ENCODE measurements at places on chromosomes 2 and 18.
A peak's percentile ranks its signal among the peaks of the same experiment; 100 is the strongest.

DNA sequence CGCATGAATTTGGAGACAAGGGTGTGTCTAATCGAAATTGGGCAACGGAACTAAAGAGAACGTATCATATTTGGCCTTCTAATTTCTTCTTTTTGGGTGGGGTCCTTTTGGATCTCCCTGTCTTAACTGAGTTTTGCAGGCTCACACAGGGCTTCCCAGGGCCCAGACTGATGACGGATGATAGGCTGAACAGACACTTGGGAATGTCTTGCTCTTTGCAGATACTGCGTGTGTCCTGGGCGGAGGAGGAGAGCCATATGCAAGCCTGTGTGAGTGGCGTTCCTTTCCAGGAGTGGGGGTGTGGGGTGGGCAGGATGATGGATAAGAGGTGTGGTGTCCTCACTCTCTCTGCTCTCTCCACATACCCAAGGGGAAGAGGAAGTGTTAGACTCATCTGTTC, 40.1 kb downstream of the TNP1 start:
- DNase-seq: no peak

- DNase-seq: no peak
Measured at GRCh38 chr2:38098421-38099098, 22.6 kb upstream of the CYP1B1 start.

- DNase-seq: no peak
Measured at GRCh38 chr2:79940364-79940763, 364.2 kb downstream of the LRRTM1 start.

GRCh38 chr2:238785528-238785860, 62.4 kb upstream of the TWIST2 start:
- DNase-seq: no peak

GRCh38 chr2:105294844-105295481, 34.6 kb downstream of the TGFBRAP1 start:
- peak; percentile 14 for DNase-seq

DNA sequence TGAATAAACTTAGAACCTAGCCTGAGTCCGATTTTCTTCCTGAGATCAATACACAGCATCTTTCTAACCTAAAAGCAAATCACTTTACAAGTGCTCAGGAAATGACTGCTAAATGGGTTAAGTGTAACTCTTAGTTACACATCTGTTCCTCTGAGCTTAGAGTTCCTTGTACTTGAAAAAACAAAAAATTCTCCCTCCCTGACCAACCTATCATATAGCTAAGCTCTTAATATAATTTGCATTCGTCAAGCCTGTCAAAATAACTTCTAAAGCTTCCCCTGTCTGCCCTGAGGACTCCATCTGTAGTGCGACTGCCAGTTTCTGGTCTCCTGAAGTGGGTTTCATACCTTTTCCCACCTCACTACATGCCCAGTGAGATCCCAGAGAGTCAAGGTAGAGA, 190.4 kb downstream of the NCK2 start:
- DNase-seq: no peak

DNA sequence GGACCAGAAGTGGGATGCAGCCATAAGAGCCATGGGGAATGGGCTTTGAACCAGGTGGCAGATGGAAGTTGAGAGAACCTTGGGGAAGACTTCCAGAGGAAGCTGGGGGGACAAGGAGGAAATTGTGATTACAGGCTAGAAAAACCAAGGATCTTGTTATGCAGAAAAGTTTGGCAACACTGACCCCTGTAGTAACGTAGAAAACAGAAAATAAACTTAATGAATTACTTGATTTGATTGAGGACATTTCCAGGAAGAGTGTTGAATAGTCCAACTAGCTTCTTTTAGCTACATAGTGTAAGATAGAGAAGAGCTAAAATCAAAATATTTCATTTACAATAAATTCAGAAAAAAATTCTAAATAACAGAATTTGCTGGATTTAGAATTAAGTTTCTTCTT, 91.9 kb upstream of the GPC1 start:
- no peak for DNase-seq

GRCh38 chr18:21049306-21049705, 62.3 kb downstream of the ROCK1 start:
- DNase-seq: no peak

DNA sequence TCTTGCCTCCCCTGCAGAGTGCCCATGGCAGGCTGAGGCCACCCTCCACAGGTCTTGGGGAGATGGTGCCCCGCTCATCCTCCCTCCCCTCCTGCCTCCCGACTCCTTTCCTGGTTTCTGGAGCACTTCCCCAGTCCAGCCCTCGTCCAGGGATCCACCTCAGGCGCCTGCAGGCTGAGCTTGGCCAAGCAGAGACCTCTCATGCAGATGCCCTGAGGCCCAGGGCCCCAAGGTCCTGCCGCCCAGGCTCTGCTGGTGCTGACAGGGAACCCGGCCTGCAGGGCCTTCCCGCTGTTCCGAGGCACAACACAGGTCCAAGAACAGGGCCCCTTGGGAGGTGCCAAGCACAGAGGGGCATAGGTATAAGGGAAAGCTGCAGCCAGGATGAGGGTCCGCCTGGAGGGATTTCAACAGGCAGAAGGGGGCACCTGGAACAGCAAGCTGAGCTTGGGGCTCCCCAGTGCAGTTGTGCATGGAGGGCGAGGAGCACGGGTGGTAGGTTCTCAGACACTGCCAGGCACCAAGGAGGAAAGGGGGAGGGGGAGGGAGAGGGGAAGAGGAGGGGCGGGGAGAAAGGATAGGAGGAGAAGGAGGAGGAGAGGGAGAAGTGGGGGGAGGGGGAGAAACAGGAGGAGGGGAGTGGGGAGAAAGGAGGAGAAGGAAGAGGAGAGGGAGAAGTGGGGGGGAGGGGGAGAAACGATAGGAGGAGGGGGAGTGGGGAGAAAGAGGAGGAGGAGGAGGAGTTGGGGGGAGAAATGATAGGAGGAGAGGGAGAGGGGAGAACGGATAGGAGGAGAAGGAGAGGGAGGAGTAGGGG, 1.2 kb upstream of the ANO7 start:
- no peak for DNase-seq

- no peak for DNase-seq
Measured at GRCh38 chr2:207154556-207155510, 10.9 kb downstream of the KLF7 start.

DNA sequence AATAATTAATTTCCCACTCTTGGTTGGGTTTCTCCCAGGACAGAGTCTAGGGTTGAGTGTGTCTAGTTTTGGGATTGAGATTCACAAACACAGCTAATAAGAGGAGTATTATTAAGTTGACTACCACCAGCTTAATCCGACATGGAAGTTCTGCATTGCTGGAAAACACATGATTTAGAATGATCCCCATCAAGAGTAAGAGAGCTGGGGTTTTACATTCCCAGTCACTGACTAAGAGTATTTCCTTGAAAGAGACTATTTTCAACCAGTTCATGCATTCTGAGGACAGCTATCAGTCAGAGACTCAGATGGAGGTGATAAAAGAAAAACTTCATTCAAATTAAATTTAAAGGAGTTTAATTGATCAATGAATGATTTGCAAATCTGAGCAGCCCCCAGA, 334.6 kb upstream of the LRATD1 start:
- DNase-seq: no peak

DNA sequence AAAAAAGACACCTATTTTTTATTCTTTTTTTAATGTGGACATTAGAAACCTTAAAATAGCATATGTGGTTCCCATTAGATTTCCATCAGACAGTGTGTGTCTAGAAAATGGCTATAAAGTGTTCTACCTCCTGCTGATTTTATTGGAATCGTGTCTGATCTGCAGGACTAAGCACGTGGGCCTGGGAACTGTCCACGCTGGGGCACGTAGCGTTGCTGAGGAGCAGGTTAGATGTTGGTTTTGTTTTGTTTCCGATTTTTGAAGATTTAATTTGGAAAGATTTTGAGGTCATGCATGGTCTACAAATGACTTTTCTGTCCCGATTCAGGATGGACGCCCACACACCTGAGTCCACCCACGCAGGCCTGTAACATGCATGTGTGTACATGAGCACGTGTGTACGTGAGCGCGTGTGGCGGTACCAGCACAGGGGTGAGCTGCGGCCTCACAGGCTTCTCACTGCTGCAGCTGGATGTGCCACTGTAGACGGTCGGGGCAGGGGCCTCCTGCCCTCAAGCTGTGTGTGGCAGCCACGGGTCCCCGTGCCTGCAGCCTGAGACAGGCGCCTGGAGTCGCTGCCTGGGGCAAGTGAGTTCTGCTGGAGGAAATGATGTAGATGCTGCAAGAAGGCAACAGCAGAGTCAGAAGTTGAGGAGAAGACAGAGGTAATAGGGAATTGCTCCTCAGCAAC, 99.7 kb upstream of the CTDP1 start:
- no peak for DNase-seq

GRCh38 chr2:189659734-189660133, 1.5 kb upstream of the ASNSD1 start:
- no peak for DNase-seq

DNA sequence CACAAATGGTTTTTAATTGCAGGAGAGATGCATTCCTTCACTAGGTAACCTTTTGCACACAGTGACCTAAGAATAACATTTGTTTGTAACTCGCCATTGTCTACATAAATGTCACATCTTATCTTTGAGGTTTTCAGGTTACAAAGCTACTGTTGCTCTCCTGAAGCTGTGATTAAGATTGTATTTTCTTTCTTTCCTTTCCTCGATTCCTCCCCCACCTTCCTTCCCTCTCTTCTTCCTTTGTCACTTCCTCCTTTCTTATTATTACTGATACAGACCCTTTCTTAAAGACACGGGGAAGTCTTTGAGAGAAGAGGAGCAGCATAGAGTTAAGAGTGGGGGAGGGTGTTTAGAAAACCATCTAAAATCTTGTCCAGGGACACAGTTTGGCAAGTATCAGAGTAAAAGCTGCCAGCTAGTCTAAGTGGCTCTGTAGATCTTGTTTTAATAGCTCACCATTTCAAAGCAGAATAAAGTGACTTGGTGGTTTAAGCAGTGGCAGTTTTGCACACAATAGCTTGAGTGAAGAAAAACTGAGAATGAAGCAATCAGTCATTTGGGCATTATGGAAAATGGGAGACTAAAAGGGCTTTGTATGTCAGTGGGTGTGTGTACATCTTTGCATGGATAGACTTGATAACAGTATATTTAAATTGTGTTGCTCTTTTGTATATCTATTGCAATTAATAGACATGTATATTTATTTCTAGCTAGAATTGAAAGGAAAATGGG, 10.9 kb downstream of the CERS6 start:
- DNase-seq: no peak

DNA sequence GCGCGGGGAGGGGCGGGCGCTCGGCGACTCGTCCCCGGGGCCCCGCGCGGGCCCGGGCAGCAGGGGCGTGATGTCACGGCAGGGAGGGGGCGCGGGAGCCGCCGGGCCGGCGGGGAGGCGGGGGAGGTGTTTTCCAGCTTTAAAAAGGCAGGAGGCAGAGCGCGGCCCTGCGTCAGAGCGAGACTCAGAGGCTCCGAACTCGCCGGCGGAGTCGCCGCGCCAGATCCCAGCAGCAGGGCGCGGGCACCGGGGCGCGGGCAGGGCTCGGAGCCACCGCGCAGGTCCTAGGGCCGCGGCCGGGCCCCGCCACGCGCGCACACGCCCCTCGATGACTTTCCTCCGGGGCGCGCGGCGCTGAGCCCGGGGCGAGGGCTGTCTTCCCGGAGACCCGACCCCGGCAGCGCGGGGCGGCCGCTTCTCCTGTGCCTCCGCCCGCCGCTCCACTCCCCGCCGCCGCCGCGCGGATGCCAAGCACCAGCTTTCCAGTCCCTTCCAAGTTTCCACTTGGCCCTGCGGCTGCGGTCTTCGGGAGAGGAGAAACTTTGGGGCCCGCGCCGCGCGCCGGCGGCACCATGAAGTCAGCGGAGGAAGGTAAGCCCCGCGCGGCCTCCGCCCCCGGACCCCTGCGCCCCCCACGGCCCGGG, at the start of gene NFATC1:
TSS of gene NFATC1 (plus strand) at position 170 of the 644 bp plus-strand sequence. CDS start at position 465, 295 bp downstream.
- DNase-seq: peak; percentile 84

- DNase-seq: no peak
Measured at GRCh38 chr18:73739098-73739497, 408.5 kb downstream of the FBXO15 start.

- DNase-seq: no peak
Measured at GRCh38 chr2:153477636-153478288, 800 bp downstream of the RPRM start.

DNA sequence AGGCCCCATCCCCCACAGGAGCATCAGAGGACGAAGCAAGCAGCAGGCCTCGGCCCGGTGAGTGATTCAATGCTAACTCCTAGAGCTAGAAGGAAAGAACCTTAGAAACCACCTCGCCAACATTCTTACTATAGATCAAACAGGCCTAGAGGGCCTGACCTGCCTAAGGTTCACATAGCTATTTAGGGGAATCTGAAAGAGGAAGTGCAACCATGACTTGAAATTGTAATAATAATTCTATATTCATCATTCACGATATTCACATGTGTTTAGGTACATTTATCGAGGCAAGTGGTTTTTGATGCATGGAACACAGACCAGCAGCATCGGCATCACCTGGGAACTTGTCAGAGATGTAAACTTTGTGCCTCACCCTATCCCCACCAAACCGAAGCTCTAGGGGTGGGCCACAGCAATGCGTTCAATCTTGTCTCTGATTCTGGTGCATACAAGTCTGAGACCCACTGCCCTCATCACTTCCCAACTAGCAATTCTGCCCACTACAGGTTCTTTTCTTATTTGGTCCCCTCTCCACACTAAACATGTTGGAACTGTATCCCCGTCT, 78.0 kb upstream of the DNMT3A start:
- DNase-seq: no peak

- no peak for DNase-seq
Measured at GRCh38 chr2:137508739-137509384, 455.4 kb upstream of the HNMT start.
